Esophagus (tissue), 2 donors: ENCODE measurements at places on chromosomes 6 and 20. TPM values are rescaled to one million over a fixed set of nuclear protein-coding genes. Genes with fewer than 3 reads are reported as not detected.

TULP4 gene
- polyA plus RNA-seq: 7.6 TPM

SLC17A2 gene
- not detected for polyA plus RNA-seq

JAG1 gene
- 36.5 TPM for polyA plus RNA-seq

USP49 gene
- polyA plus RNA-seq: 0.69 TPM

TRAPPC3L gene
- polyA plus RNA-seq: 0.01 TPM

MOXD1 gene
- 15.4 TPM for polyA plus RNA-seq

NOTCH4 gene
- 6.5 TPM for polyA plus RNA-seq

KIAA1755 gene
- polyA plus RNA-seq: 1.4 TPM

RBPJL gene
- polyA plus RNA-seq: 0.04 TPM

EFCAB8 gene
- 0.11 TPM for polyA plus RNA-seq

MLN gene
- polyA plus RNA-seq: not detected

TNNC2 gene
- 1.0 TPM for polyA plus RNA-seq

ADGRF5 gene
- polyA plus RNA-seq: 1.7 TPM

CHRNA4 gene
- polyA plus RNA-seq: not detected

VSX1 gene
- not detected for polyA plus RNA-seq

SRSF12 gene
- polyA plus RNA-seq: 0.41 TPM

OR12D3 gene
- not detected for polyA plus RNA-seq

C4A gene
- 6.9 TPM for polyA plus RNA-seq

CTCFL gene
- polyA plus RNA-seq: not detected
